ENCODE measurements at places on chromosomes 3 and 15.

DNA sequence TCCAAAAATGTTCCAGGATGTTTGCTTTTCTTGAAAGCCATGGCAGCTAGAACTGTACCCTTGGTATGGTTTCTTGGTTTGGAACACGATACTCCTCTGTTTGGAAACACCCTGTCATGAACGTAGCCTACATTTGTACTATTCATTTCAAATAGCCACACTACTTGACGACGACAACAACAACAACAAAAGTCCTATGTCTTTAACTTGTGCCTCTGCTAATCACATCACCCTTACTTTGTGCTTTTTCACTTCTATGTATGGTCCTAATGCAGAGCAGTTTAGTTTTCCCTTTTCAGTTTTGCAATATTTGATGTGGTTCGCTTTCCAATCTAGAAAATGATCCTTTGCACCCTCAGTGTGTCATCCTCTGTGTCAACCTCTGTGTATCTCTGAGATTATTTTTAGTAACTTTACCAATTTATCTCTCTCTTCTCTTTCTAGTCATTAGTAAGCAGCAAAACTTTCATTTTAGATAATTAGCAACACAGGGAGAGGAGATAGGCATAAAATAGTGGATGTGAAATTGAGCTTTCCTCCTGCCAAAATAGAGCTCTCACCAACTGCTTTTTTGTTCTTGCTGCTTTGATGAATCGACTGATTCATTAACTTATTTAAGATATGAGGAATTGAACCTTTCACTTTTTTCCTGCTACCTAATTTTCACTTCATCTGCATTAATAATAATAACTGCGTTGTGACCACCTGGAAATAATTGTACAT is 44.1 kb upstream of the TP63 start:
- no peak for DNase-seq

GRCh38 chr3:113428581-113428980 is 12.7 kb downstream of the CFAP44 start:
- peak; percentile 35 for DNase-seq

GRCh38 chr3:167978071-167978470 is 117.7 kb downstream of the GOLIM4 start:
- no peak for DNase-seq

- DNase-seq = no peak
Measured at GRCh38 chr3:58191361-58191991, 19.3 kb downstream of the DNASE1L3 start.

DNA sequence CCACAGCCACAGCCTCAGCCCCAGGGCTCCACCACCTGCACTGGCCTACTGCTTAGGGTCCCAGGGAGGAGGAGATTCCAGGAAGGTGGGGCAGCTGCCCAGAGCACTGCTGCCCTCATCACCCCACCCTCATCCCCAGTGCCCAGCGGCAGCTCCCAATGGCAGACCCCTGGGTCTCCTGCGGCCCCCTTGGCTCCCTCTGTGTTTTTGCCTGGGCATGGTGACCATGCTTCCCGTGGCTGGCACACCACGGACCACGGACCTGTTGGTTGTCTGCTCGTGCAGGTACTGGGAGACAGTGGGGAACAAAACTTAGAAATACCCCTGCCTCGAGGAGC is 2.7 kb downstream of the CHST13 start:
- no peak for DNase-seq

GRCh38 chr15:75446151-75446550 is 5.3 kb downstream of the SIN3A start:
- no peak for DNase-seq

GRCh38 chr3:48405343-48405881 is 24.5 kb downstream of the PLXNB1 start:
- no peak for DNase-seq

GRCh38 chr3:178434206-178434805 is 101.9 kb upstream of the KCNMB2 start:
- DNase-seq = no peak

GRCh38 chr3:19688767-19689166 is 245.2 kb downstream of the EFHB start:
- DNase-seq = no peak

DNA sequence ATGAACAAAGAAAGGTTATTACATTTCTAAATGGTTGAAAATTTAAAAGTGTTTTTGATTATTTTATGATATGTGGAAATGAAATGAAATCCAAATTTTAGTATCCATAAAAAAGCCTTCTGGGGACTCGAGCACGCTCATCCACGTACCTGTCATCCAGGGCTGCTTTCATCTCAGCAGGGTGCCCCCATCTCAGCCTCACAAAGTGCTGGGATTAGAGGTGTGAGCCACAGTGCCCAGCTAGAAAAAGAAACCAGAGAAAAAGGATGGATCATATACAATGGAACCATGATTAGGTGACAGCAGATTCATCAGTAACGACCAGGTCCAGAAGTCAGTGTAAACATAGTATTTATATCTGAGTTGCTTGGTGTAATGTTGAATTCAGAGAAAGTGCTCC is 49.7 kb downstream of the STARD5 start:
- no peak for DNase-seq

DNA sequence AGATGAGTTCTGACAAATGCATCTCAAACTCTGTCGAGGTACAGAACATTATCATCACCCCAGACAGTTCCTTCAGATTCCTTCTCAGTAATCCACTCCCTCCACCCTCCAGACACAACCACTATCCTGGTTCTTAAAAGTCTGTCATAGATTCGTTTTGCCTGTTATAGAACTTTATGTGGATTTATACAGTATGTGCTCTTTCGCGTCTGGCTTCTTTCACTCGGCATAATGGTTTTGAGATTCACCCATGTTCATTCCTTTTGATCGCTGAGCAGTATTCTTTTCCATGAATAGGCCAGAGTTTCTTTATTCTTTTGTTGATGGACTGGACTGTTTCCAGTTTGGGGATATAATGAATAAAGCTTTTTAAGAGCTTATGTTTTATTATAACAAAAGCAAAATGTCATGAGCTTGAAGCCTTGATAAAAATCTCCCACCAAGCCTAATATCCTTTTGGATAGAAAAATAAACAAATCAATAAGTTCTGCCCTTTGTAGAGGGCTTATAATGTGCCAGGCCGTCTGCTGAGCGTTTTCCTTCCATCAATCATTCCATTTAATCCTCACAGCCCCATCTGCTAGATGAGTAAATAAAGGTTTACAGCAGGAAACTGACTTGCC is 21.3 kb upstream of the RFTN1 start:
- DNase-seq = no peak

- DNase-seq = no peak
Measured at GRCh38 chr3:192262001-192262400, 465.3 kb downstream of the FGF12 start.

- DNase-seq = peak; percentile 17
Measured at GRCh38 chr3:183500319-183500718, 55.2 kb downstream of the KLHL6 start.

GRCh38 chr3:8200996-8201395 is 300.6 kb upstream of the LMCD1 start:
- DNase-seq = no peak

DNA sequence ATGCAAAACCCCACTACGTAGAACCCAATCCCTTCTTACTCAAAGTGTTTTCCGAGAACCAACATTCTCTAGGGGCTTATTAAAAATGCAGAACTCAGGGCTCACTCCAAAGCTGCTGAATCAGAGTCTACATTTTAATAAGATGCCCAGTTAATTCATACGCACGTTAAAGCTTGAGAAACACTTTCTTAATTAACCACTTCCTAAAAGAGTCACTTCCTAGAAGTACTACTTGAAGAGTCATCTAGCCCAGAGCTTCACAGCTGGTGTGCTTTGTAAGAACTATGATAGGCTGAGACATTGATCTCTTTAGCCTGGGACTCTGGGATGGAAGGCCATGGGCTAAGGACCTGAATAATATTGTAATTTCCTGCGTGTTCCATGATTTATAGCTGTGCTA is 9.0 kb downstream of the COL6A5 start:
- DNase-seq = peak; percentile 49

GRCh38 chr3:64195789-64196188 is 29.5 kb downstream of the PRICKLE2 start:
- DNase-seq = no peak

DNA sequence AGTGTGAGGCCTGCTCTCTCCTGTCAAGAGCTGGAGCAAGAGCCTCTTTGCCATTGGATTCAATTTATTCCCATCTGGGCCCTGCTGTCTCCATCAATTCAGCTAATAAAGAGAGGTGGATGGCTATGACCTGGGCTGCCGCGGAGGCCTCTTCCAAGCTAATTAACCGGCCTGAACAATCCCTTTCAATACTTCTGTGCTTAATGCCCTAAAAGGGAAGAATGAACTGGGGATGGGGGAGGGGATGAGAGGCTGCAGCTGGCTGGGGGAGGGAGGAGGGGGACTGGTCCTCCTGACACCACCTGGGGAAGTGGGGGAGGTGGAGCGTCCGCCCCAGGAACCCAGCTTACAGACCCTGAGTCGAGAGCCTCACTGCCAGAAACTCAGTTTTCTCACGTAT is 33.4 kb upstream of the PRR23E start:
- no peak for DNase-seq

- no peak for DNase-seq
Measured at GRCh38 chr3:98954242-98954641, 52.7 kb upstream of the DCBLD2 start.

DNA sequence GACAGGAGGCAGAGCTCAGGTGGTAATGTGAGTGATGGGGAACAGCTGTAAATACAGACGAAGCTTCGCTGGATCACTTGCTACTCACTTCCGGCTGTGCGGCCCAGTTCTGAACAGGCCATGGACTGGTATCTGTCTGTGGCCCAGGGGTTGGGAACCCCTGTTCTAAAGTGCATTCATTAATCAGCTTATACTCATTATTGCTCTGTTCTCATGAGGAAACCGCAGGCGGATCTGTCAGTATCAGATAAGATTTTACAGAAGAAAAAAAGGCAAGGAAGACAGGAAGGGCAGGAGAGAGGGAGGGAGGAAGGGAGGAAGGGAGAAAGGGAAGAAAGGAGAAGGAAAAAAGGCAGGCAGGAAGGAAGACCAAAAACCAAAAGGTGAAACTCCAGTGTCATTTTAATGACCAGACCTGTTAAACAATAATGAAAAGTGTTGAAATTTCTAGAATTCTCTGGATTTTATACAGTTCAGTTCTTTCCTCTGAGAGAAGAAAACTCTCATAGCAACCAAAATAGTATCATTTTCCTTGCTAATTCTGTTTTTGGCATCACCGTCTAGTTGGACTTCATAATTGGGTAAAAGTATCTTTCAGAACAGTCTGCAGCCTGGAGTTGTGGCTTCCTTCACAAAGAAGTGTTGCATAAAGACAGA is 128.0 kb upstream of the PROK2 start:
- no peak for DNase-seq

DNA sequence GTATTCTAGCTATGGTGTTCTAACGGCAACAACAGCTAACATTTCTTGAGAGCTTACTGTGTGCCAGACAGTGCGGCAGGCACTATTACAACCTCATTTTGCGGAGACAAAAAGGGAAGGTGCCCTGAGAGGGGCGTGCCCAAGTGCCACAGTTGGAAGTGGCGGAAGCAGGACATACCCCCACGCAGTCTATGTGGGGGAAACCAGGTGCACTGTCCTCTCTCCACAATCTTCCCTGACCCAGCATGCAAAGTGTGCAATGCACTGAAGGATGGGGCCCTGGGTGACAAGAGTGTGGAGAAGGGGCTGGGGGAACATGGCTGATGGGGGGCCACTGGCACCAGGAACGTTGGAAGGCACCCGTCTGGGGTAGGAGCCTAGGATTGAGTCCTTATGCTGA is 8.6 kb downstream of the ANP32A start:
- no peak for DNase-seq

GRCh38 chr3:150603980-150604319 is 829 bp downstream of the SELENOT start:
- DNase-seq = no peak

GRCh38 chr15:58179741-58180381 is 41.7 kb downstream of the AQP9 start:
- peak; percentile 87 for DNase-seq

DNA sequence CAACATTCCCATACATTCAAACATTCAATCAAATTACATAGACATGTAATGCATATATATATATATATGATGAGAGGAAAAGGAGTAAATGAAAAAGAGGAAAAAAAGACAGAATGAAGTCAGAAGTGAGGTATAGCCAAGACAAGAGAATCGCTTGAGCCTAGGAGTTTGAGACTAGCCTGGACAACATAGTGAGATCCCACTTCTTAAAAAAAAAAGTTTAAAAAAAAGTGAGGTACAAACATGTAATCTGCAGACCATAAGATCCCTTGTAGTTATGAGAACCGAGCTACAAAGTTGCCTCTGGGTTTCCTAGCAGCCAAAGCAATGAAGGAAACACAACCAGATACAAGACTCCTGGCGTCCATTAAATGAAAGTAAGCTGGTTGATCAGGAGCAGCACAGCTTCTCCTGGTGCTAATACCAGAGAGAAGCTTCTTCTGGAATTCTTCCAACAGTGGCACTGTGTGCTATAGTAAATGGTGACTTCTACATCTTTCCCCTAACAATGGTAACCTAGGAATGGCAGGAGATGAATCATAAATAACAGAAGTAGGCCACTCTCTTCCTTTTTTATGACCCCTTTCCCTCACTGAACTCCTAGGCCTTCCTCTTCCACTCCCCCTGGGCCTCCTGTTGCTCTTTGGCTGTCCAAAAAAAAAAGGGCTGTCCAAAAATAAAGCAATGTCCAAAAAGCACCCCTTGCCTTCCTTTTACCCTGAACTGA is 3.5 kb downstream of the KCNMB3 start:
- DNase-seq = no peak

DNA sequence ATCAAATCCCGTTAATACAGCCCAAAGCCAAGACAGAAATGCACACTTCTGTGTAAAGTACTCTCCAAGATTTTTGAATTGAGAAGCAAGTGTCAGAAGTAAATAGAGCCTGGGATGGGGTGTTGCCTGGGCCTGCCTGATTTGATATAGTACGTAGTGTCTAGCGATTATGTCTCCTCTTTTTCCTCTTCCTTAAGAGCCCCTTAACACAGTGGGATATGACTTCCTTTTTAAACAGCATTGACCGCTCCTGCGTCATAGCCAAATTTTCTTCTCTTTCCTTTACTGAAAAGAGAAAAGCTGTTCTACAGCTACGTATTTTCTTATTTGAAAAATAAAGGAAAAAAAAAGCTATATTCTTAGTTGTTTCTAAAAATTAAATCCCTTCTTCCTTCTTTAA is 97.7 kb downstream of the PLCL2 start:
- peak; percentile 46 for DNase-seq

- peak; percentile 58 for DNase-seq
Measured at GRCh38 chr3:105285653-105286241, 81.0 kb upstream of the ALCAM start.

- DNase-seq = peak; percentile 43
Measured at GRCh38 chr3:44477312-44478030, at the start of gene ZNF445. TSS of gene ZNF445 (minus strand) at chr3:44477670. CDS start at chr3:44455549, 22,121 bp downstream.

GRCh38 chr15:57540211-57540610 is 51.5 kb upstream of the MYZAP start:
- DNase-seq = no peak

Measured in bronchial epithelial cell (primary cell).